ENCODE measurements at places on chromosomes 7 and 10. TPM values are rescaled to one million over a fixed set of nuclear protein-coding genes. Genes with fewer than 3 reads are reported as not detected.

- DNase-seq: no peak
Measured at GRCh38 chr7:80924090-80924489, 5.2 kb upstream of the SEMA3C start.

DNA sequence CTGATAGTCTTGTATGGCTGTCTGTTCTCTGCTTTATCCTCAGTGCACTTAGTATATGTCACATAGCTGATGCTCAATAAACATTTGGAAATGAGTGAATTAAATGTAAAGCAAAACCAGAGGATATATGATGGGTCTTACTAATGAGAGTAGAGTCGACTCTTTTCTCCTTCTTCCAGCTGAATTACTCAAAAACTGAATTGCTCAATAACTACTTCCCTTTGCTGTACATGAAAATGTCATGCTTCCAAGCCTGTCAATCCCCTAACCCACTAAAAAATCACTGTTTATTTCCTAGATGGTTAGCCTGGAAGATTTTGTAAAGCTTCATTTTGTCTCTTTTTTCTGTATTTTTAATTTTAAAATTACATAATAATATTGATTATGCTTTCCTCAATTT lies 88.0 kb downstream of the OR13A1 start:
- DNase-seq: no peak

GRCh38 chr10:98469001-98469931 lies 22.5 kb upstream of the HPS1 start:
- DNase-seq: no peak

- no peak for DNase-seq
Measured at GRCh38 chr10:64350665-64351064, 829.5 kb downstream of the REEP3 start.

DNA sequence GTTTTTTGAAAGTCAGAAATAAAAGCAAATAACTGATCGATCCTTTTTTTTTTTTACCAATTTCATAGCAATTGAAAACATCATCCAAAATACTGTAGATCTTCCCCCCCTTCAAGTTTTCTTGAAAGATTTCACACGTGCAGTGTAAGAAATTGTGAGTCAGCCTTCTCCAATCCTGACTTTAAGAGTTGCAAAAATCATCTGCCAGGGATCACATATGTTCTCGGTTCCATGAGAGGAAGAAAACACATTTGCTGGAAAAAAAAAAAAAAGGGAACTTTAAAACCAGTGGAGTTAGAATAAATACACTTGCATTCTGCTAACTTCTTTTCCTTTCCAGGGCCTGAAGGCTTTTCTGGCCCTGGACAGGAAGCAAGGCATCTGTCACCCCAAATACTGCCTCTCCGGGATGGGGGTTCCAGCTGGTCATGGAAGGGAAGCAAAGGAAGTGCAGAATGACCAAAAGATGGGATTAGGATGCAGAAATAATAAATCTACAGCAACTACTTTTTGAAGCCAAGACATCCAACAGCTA lies 198.4 kb upstream of the KIAA1217 start:
- peak; percentile 69 for DNase-seq

DNA sequence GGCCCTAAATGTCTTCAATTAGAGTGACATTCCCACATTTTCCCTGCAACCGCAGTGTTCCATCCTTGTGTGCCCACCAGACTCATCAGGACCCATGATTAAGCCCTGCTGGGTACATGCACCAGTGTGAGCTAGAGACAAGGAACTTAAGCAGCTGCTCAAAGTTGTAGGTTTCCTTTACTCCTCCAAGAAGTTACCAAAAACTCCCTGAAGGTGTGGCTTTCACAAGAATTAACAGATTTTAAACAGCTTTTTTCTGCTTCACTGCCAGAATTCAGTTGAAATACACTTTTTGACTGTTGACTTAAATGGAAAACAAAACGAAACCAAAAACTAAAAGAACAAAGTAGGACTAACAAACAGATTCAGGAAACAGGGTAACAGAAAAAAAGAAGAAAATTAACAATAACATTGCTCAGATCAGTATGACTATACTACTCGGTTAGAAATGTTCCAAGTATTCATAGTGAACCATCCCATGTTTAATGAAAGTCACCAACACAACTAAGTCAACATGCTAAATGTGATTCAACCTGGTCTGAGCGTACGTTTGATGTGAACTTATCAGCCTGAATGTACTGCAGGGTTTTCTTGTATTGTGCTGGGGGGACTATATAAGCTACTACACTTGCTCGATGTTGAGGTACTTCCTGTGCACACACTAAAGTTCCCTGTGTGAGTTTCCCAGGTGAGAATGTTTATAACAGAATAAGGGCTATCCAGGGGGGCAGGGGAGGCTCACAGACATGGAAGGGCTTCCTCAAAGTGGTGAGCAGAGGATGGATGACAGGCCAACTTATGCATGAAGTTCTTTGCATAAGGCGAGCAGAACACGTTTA lies 22.2 kb downstream of the SLC37A3 start:
- no peak for DNase-seq

The SRRM3 gene
- 1.0 TPM for total RNA-seq

Data from kidney (tissue), 22 donors.